ENCODE measurements at places on chromosomes 3 and 15. TPM values are rescaled to one million over a fixed set of nuclear protein-coding genes. Genes with fewer than 3 reads are reported as not detected.

TRIM42 gene
- total RNA-seq = not detected

DNA sequence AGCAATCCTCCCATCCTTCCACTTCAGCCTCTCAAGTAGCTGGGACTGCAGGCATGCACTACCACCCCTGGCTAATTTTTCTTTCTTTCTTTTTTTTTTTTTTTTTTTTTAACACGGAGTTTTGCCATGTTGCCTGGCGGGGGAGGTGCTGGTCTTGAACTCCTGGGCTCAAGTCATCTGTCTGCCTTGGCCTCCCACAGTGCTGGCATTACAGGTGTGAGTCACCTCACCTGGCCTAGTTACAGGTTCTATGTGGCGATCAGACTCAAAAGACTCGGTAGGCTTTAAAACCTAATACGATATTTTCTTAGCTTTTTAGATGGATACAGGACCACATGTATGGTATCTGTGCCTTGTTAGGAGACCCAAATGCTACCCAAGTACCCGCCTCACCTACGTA lies 14.0 kb upstream of the SLC25A26 start:
- no peaks in the 10 kb centered on the region for H3K27me3 ChIP-seq
- no peak for DNase-seq
- no peaks in the 10 kb centered on the region for H3K4me1 ChIP-seq
- H3K27ac ChIP-seq = no peak overlapping the region
- H3K36me3 ChIP-seq = no peaks in the 10 kb centered on the region
- no peak overlapping the region for H3K4me3 ChIP-seq

- peaks cover 13% of the 10 kb centered on the region for H3K4me1 ChIP-seq
- no peaks in the 10 kb centered on the region for H3K27me3 ChIP-seq
- DNase-seq = no peak
Observed at GRCh38 chr3:126917232-126917804, 65.6 kb upstream of the PLXNA1 start.

DNA sequence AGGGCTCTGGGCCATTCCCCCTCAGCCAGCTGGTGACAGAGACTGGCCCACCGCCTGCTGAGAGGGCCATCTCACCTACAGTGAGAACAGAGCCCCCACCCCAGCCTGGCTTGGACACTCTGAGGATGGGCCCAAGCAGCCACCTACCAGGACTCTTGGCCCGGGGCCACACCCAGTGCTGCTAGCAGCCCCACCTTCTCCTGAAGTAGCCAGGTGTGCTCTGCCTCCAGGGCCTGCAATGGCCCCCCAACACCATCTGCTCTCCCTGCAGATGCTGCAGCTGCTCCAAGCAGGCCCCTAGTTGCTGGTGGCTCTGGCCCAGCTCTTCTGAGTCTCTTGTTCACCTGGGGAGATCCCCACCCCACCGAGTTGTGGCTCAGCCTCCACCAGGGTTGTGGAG lies 6.8 kb upstream of the CLK3 start:
- H3K27me3 ChIP-seq = no peaks in the 10 kb centered on the region
- H3K36me3 ChIP-seq = no peaks in the 10 kb centered on the region
- H3K4me1 ChIP-seq = no peaks in the 10 kb centered on the region
- no peak for DNase-seq
- no peak overlapping the region for H3K4me3 ChIP-seq

Measured in upper lobe of right lung (tissue), 1 donor.